Chondrocyte (in vitro differentiated cells): ENCODE measurements at places on chromosomes 5 and 9.

GRCh38 chr9:1916655-1917054 lies 98.5 kb upstream of the SMARCA2 start:
- DNase-seq = no peak

GRCh38 chr5:74409166-74409706 lies 231.3 kb downstream of the ENC1 start:
- DNase-seq = no peak

DNA sequence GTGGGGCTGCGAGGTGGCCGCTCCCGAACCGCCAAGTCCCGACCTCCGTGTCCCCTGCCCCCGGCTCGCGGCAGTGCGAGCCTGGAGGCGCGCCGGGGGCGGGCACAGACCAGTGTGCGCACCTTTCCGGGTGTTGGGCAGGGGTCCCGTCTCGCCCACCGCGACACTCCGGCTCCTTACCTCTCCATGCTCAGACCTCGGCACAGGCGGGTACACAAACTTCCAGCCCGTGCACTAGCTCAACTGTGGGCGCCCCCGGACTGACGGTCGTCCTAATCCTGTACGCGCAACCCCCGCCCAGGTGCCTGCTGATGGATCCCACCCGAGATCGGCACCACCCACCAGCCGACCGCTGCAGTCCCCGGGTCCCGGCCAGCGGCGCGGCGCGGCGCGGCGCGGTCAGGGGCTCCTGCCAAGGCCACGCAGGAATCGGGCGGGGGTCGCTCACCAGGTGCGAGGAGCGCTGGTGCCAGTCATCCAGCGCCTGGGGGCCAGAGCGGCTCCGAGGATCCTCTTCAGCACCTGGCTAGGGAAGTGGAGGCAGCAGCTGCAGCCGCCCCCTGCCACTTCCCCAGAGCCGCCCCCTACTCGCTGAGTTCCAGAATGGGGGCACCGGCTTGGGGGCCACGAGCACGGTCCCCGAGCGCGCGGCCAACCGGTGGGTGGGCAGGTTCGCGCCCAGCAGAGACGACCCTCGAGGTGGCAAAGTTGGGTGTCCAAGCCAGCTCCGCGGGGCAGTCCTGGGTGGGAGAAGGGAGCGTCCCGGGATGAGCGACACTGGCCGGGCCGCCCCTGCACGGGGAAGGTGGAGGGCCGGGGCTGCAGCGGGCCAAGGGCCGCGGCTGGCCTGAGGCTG lies 511 bp downstream of the SEMA5A start:
- peak; percentile 96 for DNase-seq

DNA sequence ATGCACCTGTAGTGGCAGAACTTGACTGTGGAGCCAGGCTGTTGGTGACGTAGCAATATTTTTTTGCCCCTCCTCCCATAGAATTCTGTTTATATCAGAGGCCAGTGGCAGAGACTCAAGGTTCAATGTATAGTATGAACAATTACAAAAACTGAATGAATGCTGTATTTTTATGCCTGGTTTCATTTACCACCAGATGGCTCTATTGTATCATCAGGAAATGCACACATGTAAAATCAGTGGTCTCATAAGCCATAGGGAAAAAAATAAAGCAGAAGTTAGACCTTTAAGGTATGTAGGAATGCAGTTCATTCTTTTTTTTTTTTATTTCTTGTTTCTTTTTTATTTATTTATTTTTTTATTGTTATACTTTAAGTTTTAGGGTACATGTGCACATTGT lies 43.6 kb downstream of the CCDC192 start:
- DNase-seq = no peak

DNA sequence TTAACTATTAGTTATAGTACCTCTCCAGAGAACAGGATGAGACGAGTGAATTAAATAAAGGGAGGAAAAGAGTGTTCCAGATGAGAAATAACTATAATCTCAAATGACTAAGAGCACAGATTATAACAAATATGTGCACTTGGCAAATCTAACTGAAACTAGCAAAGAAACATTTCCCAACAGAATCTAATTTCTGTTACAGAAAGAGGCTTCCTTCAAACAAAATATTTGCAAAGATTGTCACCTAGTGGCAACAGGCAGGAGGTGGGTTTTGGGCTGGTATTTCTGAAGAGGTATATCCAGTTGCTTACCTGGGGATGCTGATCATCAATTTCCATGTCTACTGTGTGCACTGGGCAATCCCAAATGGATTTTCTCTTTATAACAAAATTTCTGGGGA lies 5.6 kb upstream of the SPDL1 start:
- DNase-seq = no peak

DNA sequence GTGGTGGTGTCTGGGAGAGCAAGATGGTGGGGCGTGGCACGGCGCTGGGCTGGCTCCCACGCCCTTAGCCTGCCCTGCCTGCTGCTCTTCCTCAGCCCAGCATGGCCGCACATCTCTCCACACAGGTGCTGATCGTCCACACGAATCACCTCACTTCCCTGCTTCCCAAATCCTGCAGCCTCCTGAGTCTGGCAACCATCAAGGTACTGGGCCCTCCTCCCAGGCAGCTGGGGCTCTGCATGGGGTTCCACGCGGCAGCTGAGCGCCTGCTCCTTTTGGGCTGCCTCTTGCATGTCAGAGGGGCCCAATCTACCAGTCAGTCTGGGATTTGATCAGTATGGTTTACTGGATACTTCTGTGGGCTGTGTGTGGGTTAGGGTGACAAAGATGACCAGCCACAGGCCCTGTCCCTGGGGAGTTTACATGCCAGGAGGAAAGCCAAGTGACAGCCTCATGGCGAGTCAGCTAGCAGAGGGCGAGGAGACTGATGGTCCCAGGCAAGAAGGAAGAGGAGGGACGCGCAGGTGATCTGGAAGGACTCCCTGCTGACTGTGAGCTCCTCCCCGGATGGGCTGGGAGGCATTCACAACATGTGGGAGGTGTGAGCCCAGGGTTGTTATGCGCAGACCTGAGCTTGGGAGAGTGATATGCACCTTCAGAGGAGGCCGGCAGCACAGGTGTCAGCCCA lies 6.0 kb downstream of the LRSAM1 start:
- no peak for DNase-seq

- no peak for DNase-seq
Measured at GRCh38 chr9:108803428-108804065, 52.2 kb downstream of the ACTL7B start.

- no peak for DNase-seq
Measured at GRCh38 chr5:146860213-146860893, 18.2 kb downstream of the PPP2R2B start.

DNA sequence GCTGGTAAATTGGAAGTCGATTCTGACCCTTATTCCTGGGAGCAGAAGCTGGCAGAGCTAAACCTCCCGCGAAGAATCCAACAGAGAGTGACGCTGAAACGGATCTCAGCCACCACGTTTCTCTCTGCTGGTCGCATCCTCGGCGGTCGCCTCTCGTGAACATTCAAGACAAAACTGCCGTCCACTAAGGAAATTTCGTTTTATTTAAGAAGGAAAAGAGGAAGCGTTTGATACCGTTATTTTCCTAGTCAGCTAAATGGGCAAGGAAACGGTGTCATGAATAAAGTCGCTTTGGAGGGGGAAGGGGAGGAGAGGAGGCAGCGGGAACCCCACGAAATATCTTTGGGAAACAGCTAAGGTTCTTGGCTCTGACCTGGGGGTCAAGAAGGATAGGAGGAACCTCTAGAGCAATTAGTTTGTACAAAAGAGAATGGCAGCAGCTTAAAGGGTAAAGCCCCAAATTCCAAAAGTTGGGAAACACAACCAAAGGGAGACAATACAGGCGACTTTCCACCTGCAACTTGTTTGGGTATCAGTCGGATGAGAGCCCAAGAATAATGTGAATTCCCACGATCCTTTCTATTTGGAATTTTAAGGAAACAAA lies 1.9 kb downstream of the FOXB2 start:
- no peak for DNase-seq

DNA sequence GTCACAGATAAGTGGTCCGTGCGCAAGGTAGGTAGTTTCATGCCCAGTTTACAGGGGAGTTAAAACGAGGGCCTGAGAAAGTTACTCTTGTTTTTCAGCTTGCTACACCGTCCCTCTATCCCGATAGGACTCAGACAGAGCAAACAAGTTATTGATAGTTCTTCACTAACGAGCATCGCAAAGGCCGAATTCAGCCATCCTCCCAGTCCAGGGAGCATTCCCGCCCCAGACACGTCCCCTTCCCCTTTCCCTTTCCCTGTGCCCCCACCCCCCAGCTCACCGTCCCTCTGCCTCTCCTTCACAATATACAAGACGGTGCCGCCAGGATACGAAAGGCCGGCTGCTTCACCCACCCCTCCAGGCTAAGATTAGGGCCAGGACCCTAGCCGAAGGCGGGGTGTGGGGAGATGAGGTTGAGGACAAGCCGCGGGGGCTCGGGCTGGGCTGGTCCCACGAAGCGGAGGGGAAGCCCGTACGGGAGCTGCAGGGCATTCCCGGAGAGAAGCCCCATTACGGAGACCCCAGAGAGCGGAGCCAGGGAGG lies 599 bp downstream of the KIAA1191 start:
- DNase-seq = no peak

GRCh38 chr5:31328040-31328733 lies 134.7 kb downstream of the CDH6 start:
- no peak for DNase-seq

- no peak for DNase-seq
Measured at GRCh38 chr5:109005297-109006009, 257.8 kb downstream of the FER start.

GRCh38 chr5:179023528-179024189 lies at the start of gene ZNF879:
ZNF879 (plus strand) TSS chr5:179023804; CDS start chr5:179025005, 1,201 bp downstream.
- peak; percentile 97 for DNase-seq

DNA sequence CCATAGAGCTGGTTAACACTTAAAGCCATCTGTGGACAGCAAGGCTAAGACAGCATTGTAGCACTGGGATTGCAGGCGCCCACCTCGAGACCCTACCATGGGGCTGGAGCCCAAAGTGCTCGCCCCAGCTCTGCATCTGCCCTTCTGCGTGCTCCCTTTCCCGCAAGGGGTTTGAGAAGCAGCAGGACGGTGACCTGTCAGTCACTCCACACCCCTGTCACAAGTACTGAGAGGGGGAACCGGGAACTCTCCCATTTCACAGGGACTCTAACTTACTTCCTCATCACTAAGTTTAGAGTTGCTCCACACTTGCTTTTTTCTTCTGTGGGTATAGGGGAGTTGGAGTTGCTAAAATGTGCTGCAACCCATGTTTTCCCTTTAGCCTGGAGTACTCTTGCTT lies 273.2 kb downstream of the SMARCA2 start:
- DNase-seq = no peak

DNA sequence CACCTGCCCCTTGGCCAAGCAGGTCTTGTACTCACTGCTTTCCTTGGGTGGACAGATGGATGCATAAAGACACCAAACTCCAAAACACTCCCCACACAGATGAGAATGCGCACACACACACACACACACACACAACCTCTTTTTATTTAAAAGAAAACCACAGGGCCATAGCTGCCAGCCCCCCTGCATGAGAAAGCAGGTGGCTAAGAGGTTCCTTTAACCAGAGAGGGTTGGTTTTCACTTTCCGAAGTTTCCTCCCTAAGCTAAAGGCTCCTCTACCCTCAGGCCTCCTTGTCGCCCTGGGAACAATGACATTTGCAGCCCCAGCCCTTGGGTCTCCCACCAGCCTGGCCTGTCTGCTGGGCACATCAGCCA lies 11.1 kb downstream of the NR5A1 start:
- DNase-seq = no peak

GRCh38 chr9:36940500-36940853 lies 93.6 kb downstream of the PAX5 start:
- DNase-seq = no peak

GRCh38 chr5:117246424-117246823 lies 671.8 kb upstream of the SEMA6A start:
- no peak for DNase-seq

- no peak for DNase-seq
Measured at GRCh38 chr5:153835891-153836515, 202.7 kb downstream of the FAM114A2 start.
